Left kidney (tissue), 8 donors: ENCODE measurements at places on chromosomes 2 and 18. TPM values are rescaled to one million over a fixed set of nuclear protein-coding genes. Genes with fewer than 3 reads are reported as not detected.
A peak's percentile ranks its signal among the peaks of the same experiment; 100 is the strongest.

The LYG2 gene
- polyA plus RNA-seq: 1.0 TPM

The GLI2 gene
- 10.8 TPM for polyA plus RNA-seq

The RPS27A gene
- 1,779 TPM for polyA plus RNA-seq

The RESP18 gene
- polyA plus RNA-seq: not detected

The ANKRD53 gene
- polyA plus RNA-seq: 0.90 TPM

The ST6GAL2 gene
- polyA plus RNA-seq: 24.7 TPM

The WIPF1 gene
- 26.8 TPM for polyA plus RNA-seq

The CCDC150 gene
- polyA plus RNA-seq: 33.5 TPM

The CCDC178 gene
- 1.6 TPM for polyA plus RNA-seq

The DNAH6 gene
- 3.6 TPM for polyA plus RNA-seq

The BCL11A gene
- polyA plus RNA-seq: 15.1 TPM

The SMYD5 gene
- 43.4 TPM for polyA plus RNA-seq

- no peak for DNase-seq
These were observed 12.7 kb upstream of the CABLES1 start for GRCh38 chr18:23122334-23123229.

DNA sequence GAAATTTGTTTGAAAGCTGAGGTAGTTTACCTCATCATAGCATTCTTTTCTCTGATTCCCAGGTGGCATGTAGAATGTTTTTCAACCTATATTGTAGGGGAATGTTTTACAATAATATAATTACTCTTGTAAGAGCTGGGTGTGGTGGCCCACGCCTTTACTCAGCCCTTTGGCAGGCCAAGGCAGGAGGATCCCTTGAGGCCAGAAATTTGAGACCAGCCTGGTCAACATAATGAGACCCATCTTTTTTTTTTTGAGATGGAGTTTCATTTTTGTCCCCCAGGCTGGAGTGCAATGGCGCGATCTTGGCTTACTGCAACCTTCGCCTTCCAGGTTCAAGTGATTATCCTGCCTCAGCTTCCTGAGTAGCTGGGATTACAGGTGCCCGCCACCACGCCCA is 3.6 kb downstream of the USP39 start:
- no peak for DNase-seq

GRCh38 chr2:109126501-109126860 is 2.5 kb upstream of the SH3RF3 start:
- DNase-seq: no peak

DNA sequence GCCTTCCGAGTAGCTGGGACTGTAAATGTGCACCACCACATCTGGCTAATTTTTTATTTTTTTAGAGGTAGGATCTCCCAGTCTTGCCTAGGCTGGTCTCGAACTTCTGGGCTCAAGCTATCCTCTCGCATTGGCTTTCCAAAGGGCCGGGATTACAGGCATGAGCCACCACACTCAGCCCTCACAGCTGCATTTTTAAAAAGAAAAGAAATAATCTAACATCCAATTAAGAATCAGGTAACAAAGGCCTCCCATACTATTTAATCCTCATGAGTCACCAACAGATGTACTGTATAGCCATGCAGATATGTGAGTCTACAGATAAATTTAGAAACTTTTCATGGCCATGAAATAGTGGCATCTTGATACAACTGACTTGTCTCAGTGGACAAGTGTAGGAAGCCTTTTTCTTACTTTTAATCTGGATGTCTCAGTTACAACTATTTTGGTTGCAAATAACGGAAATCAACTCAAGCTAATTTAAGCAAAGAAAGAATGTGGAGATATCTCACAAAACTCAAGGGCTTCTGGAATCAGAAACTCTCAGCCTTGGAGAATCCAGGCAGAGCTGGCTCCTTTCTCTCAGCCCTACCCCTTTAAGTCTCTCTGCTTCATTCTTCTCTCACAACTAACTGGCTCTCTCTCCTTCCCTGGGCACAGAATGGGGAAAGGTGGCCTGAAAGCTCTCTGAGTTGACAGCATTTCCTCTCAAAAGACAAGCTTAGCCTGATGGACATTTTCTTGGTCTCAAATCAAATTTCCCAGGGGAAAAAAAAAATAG is 12.8 kb upstream of the PPM1B start:
- no peak for DNase-seq

- DNase-seq: no peak
These were observed 4.9 kb downstream of the DES start for GRCh38 chr2:219422952-219423534.

GRCh38 chr18:61062258-61062657 is 271.0 kb upstream of the CDH20 start:
- no peak for DNase-seq

- DNase-seq: no peak
These were observed 189.7 kb downstream of the ADCYAP1 start for GRCh38 chr18:1094409-1094808.

GRCh38 chr2:24957221-24957620 is 14.5 kb downstream of the DNAJC27 start:
- DNase-seq: no peak

GRCh38 chr2:2254206-2254605 is 76.9 kb downstream of the MYT1L start:
- no peak for DNase-seq

DNA sequence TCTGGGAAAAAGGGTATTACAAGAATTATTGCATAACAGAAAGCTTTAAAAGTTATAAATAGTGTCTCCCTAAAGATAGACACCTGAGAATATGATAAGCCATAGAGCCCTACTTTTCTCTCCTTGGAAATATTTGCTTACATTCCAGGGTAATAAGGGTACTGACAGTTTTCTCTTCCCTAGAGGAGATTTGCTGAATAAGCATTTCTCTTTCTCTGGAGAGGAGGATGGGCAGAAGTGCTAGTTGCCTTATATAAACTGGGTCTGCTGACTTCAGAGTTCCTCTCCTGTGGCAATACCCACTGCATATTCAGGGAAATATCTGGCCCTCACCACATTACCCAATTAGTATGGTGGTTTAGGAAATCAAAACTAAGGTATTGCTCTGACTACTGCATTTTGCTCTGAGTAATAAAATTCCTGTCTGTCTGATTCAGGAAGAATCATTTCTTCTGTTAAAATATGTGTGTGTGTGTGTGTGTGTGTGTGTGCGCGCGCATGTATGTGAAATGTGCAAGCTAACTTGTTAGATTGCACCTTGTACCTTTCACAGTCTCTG is 1391.3 kb downstream of the DSC3 start:
- no peak for DNase-seq

DNA sequence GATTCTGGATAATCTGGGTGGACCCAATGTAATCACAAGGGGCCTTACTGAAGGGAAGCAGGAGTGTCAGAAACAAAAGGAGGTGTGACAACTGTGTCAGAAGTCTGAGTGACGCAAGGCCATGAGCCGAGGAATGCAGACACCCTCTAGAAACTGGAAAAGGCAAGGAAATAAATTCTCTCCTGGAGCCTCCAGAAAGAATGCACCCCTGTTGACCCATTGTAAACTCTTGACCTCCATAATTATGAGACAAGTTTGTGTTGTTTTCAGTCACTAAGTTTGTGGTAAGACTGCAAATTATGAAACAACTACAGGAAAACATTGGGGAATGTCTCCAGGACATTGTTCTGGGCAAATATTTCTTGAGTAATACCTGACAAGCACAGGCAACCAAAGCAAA is 47.3 kb upstream of the B3GNT7 start:
- no peak for DNase-seq

GRCh38 chr2:135279209-135279608 is 227.1 kb downstream of the RAB3GAP1 start:
- DNase-seq: no peak

- no peak for DNase-seq
These were observed 4.9 kb downstream of the NEB start for GRCh38 chr2:151729415-151729811.

DNA sequence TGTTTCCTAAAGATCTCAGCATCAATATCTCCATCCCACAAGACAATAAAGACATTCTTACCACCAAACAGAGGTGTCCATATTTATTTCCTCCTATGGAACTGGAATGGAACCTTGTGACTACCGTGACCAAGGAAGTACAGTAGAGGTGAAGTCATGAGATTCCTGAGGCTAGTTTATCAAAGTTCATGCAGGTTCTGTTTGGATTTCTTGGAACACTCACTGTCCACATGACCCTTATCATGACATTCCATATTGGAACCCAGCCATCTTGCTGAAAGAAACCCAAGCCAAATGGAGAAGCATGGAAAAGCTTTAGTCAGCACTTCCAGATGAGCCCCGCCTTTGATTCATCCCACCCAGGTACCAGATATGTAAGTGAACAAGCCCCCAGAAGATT is 516.0 kb upstream of the POU3F3 start:
- no peak for DNase-seq

GRCh38 chr2:145927131-145927950 is 1407.4 kb upstream of the ZEB2 start:
- no peak for DNase-seq

DNA sequence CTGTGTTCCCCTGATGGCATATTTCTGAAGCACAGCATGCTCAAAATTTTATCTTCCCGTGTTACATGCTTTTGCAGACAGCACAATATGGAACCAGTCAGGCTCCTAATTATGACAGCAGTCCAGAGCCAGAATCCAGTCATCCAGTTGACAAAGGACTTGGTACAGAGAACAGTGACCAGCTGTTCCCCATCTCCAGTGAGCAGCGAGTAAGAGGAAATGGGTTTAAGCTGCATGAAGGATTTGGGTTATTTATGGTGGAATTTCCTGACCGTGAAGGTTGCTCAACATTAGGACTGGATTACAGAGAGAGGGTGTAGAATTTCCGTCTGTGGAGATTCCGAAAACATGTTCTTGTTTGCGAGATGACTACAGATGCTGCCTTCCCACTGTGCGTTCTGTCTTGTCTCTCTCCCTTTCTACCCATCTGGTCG is 24.4 kb downstream of the SGPP2 start:
- peak; percentile 87 for DNase-seq

GRCh38 chr2:86825036-86825692 is 34.5 kb upstream of the CD8A start:
- no peak for DNase-seq

DNA sequence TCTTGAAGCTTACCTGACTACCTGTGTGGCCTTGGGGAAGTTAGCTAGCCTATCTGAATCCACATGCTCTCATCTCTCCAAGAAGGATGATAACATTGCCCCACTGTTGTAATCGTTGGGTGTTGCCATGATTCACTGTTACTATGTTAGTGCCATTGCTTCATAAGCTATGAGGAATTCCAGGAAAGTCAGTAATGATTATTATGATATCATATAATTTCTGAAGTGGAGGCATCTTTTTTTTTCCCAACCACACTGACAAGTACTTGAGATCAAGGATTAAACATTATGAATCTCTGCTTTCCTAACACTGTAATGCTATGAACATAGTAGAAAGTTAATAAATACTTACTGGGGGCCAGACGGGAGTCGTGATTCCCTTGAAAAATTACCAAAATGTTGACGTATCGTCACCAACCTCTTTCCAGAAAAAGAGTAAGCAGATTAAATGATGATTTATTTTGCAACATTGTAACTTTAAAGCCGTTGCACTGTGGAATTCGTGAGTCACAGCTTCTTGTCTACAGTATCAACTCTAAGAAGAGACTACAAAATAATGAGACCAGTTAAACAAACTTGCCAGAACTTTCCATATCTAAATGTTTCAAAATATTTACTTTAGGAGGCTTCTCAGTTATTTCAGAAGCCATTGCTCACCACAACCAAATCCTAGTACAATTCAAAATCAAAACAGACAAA is 459.9 kb downstream of the PIK3C3 start:
- DNase-seq: no peak
